Osteoblast (primary cell): ENCODE measurements at places on chromosomes 5 and 9. TPM values are rescaled to one million over a fixed set of nuclear protein-coding genes. Genes with fewer than 3 reads are reported as not detected.

- no peak for DNase-seq
- H3K4me3 ChIP-seq, result no peak overlapping the region
- H3K27me3 ChIP-seq, result no peaks in the 10 kb centered on the region
- H3K27ac ChIP-seq, result no peak overlapping the region
- no peaks in the 10 kb centered on the region for H3K4me1 ChIP-seq
- H3K36me3 ChIP-seq, result no peaks in the 10 kb centered on the region
Observed at GRCh38 chr5:136686192-136686872, 321.0 kb upstream of the TRPC7 start.

GRCh38 chr5:96322217-96322616 is 110.8 kb downstream of the PCSK1 start:
- H3K27ac ChIP-seq, result peak overlapping the region; percentile 72
- H3K4me3 ChIP-seq, result no peak overlapping the region
- no peak for DNase-seq
- H3K4me1 ChIP-seq, result peaks cover 44% of the 10 kb centered on the region
- no peaks in the 10 kb centered on the region for H3K36me3 ChIP-seq

Gene FRRS1L
- 0.29 and 0.36 TPM in 2 replicates for total RNA-seq

Gene ELOVL7
- total RNA-seq, result under 0.01 TPM in 2 replicates

GRCh38 chr9:75169623-75170022 is 81.3 kb downstream of the OSTF1 start:
- H3K27ac ChIP-seq, result peak overlapping the region; percentile 31
- peak; percentile 42 for DNase-seq
- no peaks in the 10 kb centered on the region for H3K27me3 ChIP-seq
- H3K4me1 ChIP-seq, result peaks cover 11% of the 10 kb centered on the region
- H3K36me3 ChIP-seq, result no peaks in the 10 kb centered on the region
- H3K4me3 ChIP-seq, result no peak overlapping the region

DNA sequence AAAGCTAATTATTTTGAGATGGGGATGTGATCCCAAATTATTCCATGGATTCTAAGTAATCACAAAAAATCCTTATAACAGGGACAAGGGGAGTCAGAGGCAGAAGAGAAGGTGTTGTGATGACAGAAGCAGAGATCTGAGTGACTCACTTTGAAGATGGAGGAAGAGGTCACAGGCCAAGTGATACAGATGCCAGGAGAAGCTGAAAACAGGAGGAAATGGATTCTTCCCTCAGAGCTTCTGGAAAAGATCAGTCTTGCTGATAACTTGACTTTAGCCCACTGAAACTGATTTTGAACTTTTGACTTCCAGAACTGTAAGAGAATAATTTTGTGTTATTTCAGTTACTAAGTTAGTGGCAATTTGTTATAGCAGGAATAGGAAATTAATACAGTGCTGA is 105.3 kb downstream of the GCNT1 start:
- H3K27me3 ChIP-seq, result no peaks in the 10 kb centered on the region
- no peak overlapping the region for H3K4me3 ChIP-seq
- peaks cover 51% of the 10 kb centered on the region for H3K4me1 ChIP-seq
- H3K36me3 ChIP-seq, result no peaks in the 10 kb centered on the region
- DNase-seq, result no peak
- no peak overlapping the region for H3K27ac ChIP-seq
